ENCODE measurements at places on chromosomes 11 and 22.

- H3K36me3 ChIP-seq = no peaks in the 10 kb centered on the region
- H3K27me3 ChIP-seq = no peaks in the 10 kb centered on the region
- no peak for DNase-seq
- H3K4me1 ChIP-seq = no peaks in the 10 kb centered on the region
These were observed 34.5 kb downstream of the RPUSD4 start for GRCh38 chr11:126176853-126177470.

DNA sequence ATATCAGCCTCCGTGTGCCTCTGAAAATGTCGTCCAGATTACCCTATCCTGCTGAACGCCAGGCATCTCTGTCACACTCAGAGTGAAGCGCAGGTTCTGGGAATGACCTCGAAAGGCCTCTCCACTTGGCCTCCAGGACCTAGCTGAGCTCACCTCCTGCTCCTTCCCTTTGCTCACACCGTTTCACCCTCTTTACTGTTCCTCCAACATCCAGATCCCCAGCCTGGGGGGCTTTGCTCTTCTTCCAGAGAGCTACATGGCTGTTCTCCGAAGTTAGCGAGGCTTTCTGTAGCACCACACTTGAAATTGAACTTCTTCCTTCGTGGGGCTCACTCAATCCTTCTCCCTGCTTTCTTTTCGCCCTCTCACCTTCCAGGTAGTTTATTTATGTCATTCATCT, 27.9 kb downstream of the GLB1L2 start:
- H3K27ac ChIP-seq = peak overlapping the region; percentile 10
- peaks cover 3% of the 10 kb centered on the region for H3K36me3 ChIP-seq
- no peak for DNase-seq
- H3K4me3 ChIP-seq = no peak overlapping the region

DNA sequence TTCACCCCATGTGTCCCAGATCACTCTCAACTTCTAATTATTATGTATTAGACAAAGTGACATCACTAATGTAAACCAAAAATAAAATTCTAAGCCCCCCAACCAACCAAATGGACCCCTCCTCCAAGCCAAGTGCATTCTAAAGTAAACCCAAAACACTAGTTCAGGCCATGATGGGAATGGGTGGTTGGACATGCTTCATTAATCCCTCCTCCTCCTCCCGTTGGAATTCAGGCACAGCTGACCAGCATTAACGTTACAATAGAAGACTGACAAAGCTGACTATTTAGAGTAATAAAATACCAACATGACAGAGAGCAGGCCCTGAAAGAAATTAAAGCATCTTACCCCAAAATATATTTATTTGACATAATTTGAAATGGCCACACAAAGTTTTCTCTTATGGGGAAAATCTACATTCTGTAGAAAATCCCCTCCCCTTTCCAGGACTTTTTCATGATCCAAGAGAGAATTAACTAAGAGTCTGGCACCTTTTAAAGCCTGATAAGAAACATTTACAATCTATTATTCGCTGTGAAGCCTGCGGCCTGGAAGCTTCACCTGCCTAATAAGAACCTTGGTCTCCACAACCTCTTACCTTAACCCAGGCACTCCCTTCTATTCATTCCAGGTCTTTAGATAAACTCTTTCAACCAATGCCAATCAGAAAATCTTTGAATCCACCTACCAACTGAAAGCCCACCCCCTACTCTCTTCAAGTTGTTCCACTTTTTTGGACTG, 948.5 kb upstream of the CCDC90B start:
- no peaks in the 10 kb centered on the region for H3K27me3 ChIP-seq
- no peak for DNase-seq
- no peaks in the 10 kb centered on the region for H3K36me3 ChIP-seq
- H3K4me1 ChIP-seq = no peaks in the 10 kb centered on the region

DNA sequence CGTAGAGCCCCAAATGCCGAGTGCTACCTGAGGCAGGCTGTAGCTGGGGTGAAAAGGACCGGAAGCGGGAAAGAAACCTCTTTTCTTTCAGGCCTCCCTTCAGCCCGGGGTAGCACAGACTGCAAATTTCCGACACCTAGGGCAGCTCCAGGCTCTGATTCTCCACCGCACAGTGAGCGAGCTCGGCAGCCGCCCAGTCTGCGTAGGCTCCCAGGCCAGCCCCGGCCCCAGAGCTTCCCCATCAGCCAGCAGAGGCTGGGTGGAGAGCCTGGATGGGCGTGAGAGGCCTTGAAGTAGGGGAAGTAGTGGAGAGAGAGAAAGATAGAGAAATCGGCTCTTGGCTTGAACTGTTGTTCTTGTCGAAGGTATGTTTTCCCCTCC, 9.3 kb upstream of the PAX6 start:
- H3K4me1 ChIP-seq = no peaks in the 10 kb centered on the region
- H3K36me3 ChIP-seq = no peaks in the 10 kb centered on the region
- H3K27me3 ChIP-seq = peaks cover 8% of the 10 kb centered on the region

DNA sequence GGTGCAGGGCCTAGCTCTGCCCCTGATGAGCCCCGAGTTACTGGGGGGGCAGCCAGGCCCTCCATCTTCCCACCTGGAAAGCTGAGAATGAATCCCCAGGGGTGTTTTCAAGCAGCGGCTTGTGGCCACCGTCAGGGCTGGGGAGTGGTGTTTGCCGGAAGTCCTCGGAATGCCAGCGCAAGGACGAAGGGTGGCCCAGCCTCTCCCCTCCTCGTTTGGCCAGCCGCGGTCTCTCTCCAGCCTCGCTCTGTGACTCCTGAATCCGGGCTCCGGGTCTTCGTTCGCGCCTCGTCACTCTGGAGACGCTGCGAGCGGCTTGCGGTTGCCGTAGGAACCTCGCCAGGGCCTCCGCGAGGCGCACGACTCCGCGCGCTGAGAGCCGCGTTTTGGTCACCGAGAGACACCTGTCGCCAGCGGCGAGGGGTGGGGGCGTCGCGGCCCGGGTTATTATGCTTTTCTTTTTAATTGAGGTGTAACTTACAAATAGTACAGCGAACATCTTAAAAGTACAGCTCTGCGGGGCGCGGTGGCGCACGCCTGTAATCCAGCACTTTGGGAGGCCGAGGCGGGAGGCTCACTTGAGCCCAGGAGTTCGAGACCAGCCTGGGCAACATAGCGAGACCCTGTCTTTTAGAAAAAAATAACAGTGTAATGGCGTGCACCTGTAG, 6.3 kb upstream of the KDELR3 start:
- H3K27ac ChIP-seq = no peak overlapping the region
- no peaks in the 10 kb centered on the region for H3K36me3 ChIP-seq
- no peak overlapping the region for H3K4me3 ChIP-seq
- peaks cover 57% of the 10 kb centered on the region for H3K27me3 ChIP-seq
- peaks cover 14% of the 10 kb centered on the region for H3K4me1 ChIP-seq

All from DND-41 (cell line).